ENCODE measurements at places on chromosomes 2 and 18.
A peak's percentile ranks its signal among the peaks of the same experiment; 100 is the strongest.

- peak; percentile 51 for DNase-seq
These were observed 257.3 kb upstream of the APCDD1 start for GRCh38 chr18:10197097-10197496.

- peak; percentile 23 for DNase-seq
These were observed 111.1 kb downstream of the COL4A4 start for GRCh38 chr2:227052879-227053278.

DNA sequence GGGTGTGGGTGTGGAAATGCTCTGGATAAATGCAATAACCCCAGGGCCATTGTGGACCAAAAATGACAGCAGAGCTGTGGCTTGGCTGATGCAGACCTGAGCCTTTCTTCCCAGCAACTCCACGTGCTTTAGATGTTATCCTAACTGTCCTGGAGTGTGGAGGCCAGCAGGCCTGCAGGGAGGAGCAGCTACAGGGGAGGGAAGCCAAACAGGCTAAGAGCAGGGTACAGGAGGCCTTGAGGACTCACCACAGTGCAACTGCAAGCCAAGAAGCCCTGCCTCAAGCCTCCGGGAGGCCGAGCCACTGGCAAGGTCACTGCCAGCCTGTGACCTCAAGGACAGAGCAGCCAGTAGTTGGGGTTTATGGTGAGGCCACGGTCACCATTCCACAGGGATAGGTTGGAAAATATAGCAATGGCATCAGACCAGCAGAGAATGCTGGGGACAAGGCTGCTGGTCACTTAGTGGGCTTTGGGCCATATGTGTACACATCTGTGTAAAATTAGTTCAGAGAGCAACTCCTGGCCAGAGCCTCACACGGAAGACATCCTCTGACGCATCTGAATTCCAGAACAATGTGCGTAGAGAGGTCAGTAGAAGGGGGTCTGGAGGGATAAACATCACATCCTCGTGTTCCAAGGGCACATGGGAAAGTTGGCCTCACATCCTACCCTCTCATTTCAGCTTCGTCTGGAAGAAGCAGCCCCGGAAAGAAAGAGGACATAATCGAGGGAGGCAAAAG, 76.2 kb upstream of the UPP2 start:
- DNase-seq, result no peak

- no peak for DNase-seq
These were observed 83.5 kb downstream of the NFATC1 start for GRCh38 chr18:79479116-79479760.

- no peak for DNase-seq
These were observed 21.7 kb upstream of the RAB11FIP5 start for GRCh38 chr2:73134471-73134870.

DNA sequence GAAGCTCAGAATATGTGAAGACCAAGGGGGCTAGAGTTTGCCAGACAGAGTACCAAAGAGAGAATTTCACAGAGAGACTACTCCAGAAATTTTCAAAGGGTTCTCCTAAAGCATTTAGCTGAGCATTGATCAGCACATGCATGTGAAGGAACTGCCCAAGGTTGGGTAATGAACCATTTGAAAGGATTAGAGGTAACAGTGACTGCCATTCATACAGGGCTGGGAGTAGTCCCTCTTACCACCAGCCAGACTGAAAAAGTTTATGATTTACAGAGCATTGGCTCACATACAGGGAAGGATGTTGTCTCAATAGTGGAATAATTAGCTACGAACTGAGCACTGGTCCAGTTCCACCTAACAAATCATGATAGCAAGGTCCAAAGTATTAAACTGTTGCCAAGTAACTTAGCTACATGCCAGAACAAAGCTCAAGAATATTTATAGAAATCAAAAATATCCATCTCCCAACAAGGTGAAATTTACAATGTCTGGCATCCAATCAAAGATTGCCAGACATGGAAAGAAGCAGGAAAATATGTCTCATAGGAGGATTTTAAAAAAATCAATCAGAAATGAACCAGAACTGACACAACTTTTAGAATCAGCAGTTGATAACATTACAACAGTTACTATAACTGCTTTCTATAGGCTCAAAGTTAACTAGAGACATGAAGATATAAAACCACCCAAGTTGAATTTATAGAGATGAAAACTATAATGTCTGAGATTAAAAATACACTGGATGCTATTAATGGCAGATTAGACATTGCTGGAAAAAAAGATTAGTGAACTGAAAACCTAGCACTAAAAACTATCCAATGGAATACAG, 25.7 kb upstream of the RNF103 start:
- peak; percentile 70 for DNase-seq
